ENCODE measurements at places on chromosomes 13 and 19.

DNA sequence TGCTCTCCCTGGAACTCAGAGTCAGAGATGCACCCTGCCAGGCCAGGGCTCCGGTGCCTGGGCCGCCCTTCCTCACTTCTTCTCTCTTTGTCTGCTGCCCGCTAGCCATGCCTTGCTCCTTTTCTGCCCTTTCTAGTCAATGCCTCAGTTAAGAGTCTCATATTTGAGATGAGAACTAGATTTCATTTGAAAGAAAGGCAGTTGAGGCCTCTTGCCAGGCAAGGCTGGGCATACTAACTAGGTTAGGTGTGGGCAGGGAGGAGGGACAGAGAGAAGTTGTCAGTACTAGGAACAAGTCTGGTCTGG, 341.6 kb downstream of the DNAJC15 start:
- DNase-seq, result no peak

DNA sequence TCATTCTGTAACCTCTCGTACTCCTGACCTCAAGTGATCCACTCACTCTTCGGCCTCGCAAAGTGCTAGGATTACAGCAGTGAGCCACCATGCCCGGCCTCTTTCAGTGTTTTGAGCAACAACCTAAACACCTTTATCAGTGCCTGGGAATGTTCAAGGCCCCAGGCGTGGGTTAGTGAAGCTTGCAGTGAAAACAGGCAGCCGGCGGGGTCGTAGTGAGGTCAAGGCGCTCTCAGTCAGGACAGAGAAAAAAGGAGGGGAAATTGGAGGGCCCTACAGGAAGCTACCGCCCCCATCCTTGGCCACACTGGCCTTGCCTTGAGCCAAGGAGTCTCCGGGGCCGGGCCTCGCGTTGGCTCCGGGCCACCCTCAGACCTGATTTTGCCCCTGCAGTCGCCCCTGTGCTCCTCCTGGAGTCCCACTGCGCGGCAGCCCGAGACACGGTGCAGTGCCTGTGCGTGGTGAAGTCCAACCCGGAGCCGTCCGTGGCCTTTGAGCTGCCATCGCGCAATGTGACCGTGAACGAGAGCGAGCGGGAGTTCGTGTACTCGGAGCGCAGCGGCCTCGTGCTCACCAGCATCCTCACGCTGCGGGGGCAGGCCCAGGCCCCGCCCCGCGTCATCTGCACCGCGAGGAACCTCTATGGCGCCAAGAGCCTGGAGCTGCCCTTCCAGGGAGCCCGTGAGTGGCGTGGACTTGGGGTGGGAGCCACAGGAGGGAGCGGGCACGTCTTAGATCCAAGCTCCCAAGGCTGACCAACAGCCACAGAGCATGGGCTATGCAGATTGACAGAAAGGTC, 17.7 kb downstream of the MAG start:
- DNase-seq, result peak; percentile 78

DNA sequence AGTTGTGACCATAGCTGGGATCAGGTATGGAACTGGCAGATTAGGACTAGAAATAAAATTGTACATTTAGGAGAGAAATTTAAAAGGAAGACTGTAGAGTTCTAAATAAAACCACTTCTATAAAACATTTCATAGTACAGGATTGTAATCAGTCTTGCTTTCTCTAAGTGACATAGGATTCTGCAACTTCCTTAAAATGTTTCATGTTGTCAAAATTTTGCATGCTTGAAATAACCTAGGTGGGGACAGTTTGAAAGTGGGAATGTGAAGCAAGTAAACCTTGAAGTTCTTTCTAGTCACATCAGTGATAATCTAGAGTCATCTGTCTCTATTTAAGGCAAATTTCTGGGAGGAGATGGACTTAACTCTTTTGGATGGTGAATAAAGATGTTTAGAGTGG, 6.7 kb downstream of the TM9SF2 start:
- no peak for DNase-seq

DNA sequence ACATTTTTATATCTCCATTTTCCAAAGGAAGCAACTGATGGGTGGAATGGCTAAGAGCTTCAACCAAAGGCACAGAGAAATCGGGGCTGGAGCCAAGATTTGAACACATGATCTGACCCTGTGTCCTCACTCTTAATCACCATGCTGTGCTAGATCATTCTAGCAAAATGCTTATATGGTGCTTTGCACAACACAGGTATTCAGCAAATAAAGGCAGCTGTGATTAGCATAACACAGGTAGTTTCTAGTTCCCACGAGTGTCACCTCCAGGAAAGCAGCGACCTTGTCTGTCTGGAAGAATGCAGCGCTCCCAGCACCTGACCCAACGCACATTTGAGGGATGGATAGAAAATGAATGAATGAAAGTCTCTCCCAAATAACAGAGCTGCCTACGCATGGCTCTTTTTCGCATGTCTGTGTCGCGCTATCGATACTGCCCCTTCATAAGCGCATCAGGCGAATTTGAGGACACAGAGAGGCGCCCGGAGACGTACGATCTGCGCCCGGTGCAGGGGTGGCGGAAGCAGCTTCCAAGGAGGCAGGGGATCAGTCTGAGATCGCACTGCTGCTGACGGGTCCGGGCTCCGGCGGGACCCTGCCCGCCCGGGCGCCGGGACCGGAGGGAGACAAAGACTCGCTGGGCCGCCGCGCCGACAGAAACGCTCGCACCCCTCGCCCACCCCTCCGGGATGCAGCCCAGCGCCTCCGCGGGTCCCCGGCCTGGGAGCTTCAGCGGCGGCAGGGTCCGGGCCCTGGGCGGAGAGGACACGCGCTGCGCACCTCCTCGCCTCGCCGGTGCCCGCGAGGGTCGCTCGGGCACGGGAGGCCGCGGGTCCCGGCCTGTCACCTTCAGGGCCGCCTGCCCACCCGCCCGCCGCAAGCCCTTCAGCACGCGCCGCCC, 609 bp downstream of the EPS15L1 start:
- DNase-seq, result peak; percentile 72

DNA sequence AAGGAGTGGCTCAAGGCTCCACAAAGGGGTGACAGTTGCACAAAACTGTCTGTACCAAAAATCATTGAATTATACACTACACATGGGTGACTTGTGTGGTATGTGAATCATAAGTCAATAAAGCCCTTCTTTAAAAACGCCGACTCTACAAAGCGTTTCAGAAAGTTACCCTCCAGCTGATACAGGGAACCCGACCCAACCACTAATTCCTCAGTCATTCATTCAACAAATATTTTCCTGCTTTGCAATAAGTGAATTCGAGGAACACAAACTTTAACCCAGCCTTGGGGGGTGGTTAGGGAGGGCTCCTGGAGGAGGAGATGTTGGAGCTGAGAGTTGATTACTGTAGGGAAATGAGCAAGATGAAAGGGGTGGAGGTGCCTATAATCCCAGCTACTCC, 32.0 kb downstream of the LTBP4 start:
- no peak for DNase-seq

DNA sequence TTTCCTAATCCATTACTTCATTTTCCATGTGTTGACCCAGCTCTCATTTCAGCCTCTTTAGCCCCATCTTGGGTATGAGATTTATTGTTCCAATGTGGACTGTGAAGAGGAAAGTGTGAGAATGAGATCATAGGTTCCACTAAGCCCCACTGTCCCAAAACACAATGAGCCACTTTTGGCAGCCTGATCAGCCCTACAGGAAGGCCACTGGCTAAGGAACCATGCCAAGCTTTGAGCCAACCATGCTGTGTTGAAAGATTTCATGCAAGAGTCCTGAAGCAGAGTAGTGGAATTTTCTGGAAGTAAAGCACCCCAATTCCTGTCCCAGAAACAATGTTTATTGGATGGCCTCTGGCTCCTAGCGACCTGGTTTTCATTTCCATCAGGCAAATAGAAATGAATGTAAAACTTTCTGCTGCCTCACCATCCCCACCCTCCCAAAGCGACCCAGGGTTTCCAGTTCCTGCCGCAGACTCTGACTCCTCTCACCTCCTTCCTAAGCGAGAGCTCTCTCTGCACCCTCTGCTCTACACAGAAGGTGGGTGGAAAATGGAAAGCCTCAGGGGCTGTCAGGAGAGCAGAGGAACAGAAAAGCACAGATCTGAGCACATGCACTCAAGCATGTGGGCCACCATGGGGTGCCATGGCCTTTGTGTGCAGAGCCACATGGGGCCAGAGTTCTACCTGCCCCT, 73.1 kb downstream of the KCTD12 start:
- no peak for DNase-seq

DNA sequence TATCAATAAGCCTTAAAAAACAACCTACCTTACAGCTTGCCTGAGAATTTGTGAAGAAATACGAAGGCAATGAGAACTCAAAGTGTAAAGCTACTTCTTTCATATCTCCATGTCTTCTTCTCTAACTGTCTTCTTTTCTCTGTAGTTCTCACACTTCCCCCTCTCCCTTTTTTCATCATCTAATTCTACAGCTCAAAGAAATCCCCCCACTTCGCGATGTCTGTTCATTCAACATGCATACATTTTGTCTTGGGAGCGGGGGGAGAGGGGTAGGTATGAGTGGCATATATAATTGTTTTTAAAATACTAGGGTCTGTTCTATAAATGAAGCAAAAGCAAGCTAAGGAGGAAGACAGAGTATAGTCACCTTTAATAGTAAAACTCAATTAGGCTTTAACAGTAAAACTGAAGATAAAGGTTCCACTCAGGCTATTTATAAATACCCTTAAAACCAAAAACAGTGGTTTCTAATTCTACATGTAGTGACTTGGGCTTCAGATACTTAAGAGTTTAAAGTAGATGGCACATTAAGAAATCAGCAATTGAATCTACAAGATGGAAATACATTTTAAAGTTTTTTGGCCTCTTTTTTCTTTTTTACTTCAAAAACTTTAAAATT, 106.9 kb downstream of the KLF12 start:
- DNase-seq, result no peak

GRCh38 chr19:51509823-51510660, 8.4 kb upstream of the SIGLEC12 start:
- no peak for DNase-seq

DNA sequence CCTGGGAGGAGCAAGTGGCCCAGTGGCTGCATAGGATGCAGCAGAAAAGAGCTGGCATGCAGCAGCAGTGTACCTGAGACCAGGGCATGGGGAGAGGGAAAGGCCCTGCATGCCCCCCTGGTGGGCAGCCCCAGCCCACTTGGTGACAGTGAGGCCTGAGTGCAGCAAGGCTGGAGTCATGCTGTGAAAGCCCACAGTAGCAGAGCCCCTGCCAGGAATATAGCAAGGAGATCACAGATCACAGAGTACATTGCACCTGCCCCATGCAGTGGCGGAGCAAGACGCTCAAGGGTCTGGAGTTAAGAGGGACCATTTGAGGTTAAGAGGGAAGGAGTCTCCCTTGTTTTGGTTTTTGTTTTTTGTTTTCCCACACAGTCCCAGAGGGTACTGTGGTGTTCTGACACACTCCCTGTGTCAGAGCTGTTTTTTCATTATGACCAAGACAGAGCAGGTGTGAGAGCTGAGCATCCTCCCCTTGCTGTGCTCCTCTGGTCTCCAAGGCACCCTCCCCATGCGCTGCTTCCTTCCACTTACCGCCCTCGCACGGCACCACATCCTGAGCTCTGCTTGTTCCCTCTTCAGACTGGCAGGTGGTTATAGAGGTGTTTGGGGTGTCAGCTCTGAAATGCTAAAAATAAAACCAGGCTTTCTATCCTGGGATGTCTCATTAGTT, 85.0 kb upstream of the UBL3 start:
- DNase-seq, result no peak

- peak; percentile 22 for DNase-seq
Measured at GRCh38 chr19:10271543-10272086, 695 bp downstream of the ICAM1 start.

- peak; percentile 79 for DNase-seq
Measured at GRCh38 chr19:9362905-9363304, at the start of gene ZNF177. Gene ZNF177, plus strand, starts transcription at chr19:9363013. Its CDS starts 15,299 bp downstream, at chr19:9378312.

DNA sequence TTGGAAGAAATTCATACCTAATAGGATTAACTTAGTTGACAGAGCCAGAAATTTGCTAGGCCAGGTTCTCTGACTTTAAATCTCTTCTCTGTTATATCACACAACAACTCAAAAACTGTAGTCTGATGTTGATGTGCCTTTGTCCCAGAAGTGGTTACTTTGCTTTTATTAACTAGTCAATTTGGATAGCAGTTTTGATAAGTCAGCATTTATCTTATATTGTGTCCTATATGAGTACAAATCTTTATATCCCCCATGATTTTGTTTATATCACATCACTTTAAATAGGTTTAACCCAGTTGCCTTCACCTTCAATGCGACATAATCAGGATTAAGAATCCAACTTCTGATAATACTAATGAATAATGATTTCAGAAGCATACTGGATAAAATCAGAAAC, 459.3 kb downstream of the GPC6 start:
- no peak for DNase-seq

- no peak for DNase-seq
Measured at GRCh38 chr13:37456506-37456905, 142.1 kb downstream of the POSTN start.

DNA sequence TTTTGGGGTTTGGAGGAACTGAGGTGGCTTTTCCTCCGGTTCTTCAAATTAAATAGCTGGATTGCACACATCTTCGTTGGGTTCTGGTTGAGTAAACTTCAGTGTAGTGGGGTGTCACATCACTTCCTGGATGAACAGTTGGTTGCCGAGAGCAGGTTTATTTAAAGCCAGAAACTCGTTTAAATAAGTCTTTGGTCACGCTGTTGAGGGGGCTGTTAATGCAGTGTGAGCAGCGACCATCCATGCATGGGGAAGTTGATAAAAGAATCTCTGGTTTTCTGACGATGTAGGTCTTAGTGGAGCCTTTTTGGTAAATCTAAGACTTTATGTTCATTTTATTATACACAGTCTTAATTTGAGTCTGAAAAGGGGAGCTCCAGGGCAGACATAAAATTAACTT, 351.2 kb upstream of the ARGLU1 start:
- DNase-seq, result peak; percentile 30

DNA sequence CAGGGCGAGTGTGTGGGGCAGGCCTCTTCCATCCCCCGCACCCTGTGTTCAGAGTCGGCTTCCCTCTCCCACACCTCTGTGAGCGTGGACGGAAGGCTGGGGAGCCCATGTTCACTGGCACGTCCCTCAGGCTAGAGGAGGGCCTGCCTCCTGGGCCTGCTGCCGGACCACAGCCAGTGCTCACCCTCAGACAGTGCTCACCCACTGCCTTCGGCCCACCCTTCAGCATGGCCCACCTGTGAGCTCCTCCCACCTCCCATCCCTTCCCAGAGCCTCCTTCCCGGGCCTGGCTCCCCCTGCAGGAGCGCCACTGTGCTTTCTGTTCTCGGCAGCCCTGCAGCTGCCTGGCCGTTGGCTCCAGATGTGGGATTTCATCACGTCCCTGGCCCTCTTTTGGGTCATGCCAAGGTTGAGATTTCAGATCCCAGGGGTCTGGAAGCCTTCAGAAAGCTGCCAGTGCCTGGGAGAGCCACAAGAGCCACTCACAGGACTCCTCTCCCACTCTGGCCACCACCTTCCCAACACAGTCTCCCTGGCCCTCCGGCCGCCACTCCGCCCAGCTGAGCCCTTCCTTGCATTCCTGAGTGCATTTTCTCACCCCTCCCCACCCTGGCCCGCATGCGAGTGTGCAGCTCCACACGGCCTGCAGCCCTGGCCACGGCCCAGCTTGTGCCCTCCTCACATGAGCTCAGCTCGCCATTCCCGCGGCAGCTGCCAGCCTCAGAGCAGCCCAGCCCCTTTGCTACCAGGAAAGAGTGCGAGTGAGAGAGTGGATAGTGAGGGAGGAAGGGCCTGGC, 25.3 kb downstream of the CAPN12 start:
- no peak for DNase-seq

Data from right kidney (tissue), 9 donors.